ENCODE measurements at places on chromosomes 2 and 18.

- no peak for DNase-seq
- H3K4me3 ChIP-seq = no peak overlapping the region
- H3K27ac ChIP-seq = no peak overlapping the region
These were observed 295.6 kb upstream of the LRATD1 start for GRCh38 chr2:14336759-14337382.

DNA sequence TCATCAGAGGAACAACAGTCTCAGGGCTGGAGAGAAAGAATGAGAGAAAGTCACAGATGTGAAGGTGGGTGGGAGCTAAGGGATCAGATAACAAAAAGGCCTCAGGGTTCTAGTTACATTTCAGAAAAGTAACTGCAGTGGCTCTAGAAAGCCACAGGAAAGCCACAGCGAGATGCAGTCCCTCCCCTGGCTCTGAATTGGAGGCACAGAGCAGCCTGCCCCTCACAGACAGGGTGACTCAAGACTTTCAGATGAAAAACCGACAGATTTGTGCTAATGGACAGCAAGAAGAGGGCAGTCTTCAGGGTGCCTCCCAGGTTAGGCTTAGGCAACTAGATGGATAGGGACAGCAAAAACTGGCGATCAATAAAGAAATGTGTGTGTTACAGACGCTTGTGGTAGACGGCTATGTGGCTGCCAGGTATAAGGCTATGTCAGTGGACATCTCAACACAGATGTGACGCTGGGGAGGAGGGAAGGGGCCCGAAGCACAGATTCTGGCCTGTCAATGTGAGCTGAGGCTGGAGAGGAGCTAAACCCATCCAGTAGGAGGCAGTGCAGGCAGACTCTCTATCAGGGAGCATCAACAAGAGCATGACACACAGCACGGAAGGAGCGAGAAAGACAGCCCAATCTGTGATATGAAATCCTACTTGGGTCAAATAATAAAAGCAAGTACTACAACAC, 26.2 kb downstream of the UNC50 start:
- H3K27ac ChIP-seq = no peak overlapping the region
- H3K4me1 ChIP-seq = no peaks in the 10 kb centered on the region
- no peak for DNase-seq
- H3K36me3 ChIP-seq = peaks cover 81% of the 10 kb centered on the region
- no peaks in the 10 kb centered on the region for H3K27me3 ChIP-seq

GRCh38 chr2:219020604-219021365, 20.5 kb downstream of the CFAP65 start:
- no peak overlapping the region for H3K27ac ChIP-seq
- H3K27me3 ChIP-seq = no peaks in the 10 kb centered on the region
- no peaks in the 10 kb centered on the region for H3K36me3 ChIP-seq
- DNase-seq = no peak

- H3K4me1 ChIP-seq = no peaks in the 10 kb centered on the region
- no peak overlapping the region for H3K4me3 ChIP-seq
- DNase-seq = no peak
- H3K36me3 ChIP-seq = no peaks in the 10 kb centered on the region
- no peak overlapping the region for H3K27ac ChIP-seq
These were observed 154.9 kb upstream of the KYNU start for GRCh38 chr2:142722569-142722968.

DNA sequence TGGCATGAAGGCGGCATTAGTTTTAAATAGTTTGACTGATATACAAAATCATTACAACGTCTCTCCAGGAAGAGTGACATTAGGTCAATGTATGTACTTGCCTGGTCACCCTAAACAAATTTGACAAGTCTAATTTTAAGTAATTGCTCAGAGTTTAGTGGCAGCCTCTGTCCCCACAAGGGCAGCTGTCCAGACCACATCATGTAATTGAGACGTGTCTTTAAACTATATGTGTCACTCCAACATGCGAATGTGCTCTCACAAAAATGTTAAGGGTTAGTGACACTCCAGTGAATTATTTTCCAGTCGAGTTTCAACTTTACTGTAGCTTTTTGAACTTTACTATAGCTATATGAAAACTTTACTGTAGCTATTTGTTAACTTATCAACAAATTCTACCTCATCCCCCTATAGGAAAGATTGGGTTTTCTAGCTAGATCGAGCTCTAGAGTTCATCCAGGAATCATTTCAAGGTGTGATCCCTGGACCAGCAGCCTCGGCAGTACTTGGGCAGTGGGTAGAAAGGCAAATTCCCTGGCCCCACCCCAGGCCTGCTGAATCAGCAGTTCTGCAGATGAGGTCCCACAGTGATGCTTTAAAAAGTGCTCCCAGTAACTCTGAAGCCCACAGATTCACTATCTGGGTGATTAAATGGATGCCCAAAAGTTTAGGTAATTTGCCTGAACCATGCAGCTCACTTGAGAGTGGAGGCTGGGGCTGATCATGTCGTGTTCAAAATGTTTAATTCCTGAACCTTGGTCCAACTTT, 66.4 kb upstream of the POU3F3 start:
- H3K4me3 ChIP-seq = no peak overlapping the region
- H3K36me3 ChIP-seq = no peaks in the 10 kb centered on the region
- peaks cover 17% of the 10 kb centered on the region for H3K4me1 ChIP-seq

DNA sequence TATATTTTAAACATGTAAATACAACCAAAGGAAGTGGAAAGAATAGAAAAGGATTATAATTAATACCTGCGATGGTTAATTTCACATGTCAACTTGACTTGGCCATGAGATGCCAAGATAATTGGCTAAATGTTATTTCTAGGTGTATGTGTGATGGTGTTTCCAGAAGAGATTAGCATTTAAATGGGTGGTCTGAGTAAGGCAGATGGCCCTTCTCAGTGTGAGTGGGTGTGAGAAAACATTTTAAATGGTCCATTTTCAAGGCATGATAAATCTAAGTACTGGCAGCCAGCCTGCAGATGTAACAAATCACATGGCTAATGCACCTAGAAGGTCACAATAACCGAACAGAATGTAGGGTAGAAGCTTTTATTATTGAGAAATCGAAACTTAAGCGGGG, 99.6 kb upstream of the CDH7 start:
- H3K4me1 ChIP-seq = no peaks in the 10 kb centered on the region
- H3K36me3 ChIP-seq = no peaks in the 10 kb centered on the region
- no peak for DNase-seq
- H3K4me3 ChIP-seq = no peak overlapping the region
- H3K27ac ChIP-seq = no peak overlapping the region

DNA sequence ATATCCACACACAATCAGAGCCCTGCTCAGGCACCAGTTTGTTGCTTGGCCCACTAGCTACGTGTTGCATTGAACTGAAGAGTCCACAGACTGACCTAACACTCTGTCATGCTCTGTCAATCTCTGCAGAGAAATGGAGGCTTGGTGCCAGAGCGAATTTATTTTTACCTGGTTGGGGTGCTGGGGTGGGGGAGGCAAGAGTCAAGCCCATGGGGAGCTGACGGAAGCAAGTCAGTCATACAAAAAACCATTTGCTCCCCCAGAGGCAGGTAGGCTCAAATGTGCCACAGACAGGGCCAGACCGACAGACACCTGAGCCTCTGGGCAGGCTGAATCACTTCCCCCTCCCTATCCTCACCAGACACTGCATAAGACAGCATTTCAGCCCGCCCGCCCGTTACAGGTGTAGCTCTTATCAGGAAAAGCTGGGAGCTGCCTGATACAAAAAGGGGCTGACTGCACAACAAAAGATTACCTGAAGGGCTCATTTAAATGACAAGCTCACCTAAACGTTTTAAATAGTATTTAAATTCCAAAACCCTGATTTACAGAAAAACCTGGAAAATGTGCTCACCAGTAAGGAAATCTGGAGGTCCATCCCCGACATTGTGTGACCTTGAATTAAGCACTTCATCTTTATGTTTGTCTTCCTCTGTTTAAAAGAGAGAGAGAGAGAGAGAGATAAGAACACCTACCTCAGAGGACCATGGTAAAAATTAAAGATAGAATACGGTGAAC, 2.1 kb upstream of the PCBP1 start:
- peak overlapping the region; percentile 100 for H3K4me3 ChIP-seq
- H3K27me3 ChIP-seq = no peaks in the 10 kb centered on the region
- peaks cover 63% of the 10 kb centered on the region for H3K4me1 ChIP-seq
- peak overlapping the region; percentile 99 for H3K27ac ChIP-seq
- H3K36me3 ChIP-seq = peaks cover 18% of the 10 kb centered on the region

DNA sequence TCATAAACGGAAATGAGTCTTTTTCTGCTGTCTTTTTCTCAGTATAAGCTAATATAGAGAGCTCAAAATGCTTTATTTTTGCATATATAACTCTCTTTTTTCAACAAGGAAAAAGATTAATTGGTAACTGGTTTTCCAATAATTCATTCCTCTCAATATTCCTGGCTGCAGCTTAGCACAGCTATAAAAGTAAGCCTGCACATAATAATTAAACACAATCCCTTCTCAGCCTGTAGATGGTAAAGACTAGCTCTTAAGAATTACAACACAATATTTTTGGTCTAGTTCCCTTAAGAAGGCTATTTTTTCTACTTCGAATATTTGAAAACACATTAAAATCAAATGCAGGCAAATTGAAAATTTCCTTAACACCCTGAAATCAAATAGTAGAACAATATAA, 258.0 kb downstream of the DOK6 start:
- H3K4me3 ChIP-seq = no peak overlapping the region
- H3K27ac ChIP-seq = no peak overlapping the region
- DNase-seq = no peak
- H3K27me3 ChIP-seq = no peaks in the 10 kb centered on the region

DNA sequence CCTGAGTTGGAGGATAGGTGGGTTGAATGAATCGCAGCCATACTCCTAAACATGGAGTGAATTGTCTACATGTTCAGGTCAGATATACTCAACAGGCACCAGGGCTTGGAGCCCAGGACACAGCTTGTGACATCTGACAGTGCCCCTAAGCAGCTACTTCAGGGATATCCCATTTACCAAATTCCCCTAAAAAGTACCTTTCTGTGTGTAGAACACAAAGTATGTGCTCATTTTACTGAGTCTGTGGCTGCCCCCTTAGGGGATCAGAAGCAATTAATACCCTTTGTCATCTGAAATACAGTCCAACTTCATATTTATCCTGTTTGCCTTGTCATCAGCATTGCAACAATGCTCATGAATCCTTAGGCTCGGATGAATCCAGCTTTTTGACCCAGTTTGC, 20.8 kb downstream of the TNFRSF11A start:
- H3K27me3 ChIP-seq = no peaks in the 10 kb centered on the region
- H3K36me3 ChIP-seq = no peaks in the 10 kb centered on the region
- no peak overlapping the region for H3K4me3 ChIP-seq
- no peaks in the 10 kb centered on the region for H3K4me1 ChIP-seq
- no peak for DNase-seq

GRCh38 chr2:201182650-201183364, at the start of gene CASP10:
CASP10 (plus strand) TSS chr2:201183141; CDS start chr2:201185778, 2,637 bp downstream.
- H3K4me3 ChIP-seq = peak within 1 kb of the TSS; percentile 76
- H3K27ac ChIP-seq = no peak within 1 kb of the TSS
- peaks cover 12% of the 10 kb centered on the region for H3K36me3 ChIP-seq
- peaks cover 28% of the 10 kb centered on the region for H3K4me1 ChIP-seq

DNA sequence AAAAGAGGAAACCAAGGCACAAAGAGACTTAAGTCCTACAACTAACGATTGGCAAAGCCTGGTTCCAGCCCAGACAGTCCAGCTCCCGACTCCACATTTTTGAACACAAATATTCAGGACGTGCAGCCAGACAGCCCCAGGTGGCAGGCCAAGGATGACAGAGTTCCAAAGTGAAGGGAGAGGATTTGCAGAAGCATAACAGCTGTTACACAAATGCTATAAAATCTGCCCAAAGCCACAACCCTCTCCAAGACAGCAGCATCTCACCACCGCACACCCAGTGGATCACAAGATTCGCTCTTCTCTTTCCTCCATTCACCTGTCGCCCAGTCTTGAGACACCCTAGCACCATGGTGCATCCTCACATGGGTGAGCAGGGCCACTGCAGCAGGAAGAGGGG, 227.1 kb upstream of the ID2 start:
- peaks cover 13% of the 10 kb centered on the region for H3K4me1 ChIP-seq
- peaks cover 7% of the 10 kb centered on the region for H3K27me3 ChIP-seq
- no peak overlapping the region for H3K4me3 ChIP-seq

GRCh38 chr2:71551631-71551915, 98.2 kb downstream of the DYSF start:
- H3K36me3 ChIP-seq = peaks cover 65% of the 10 kb centered on the region
- H3K4me1 ChIP-seq = no peaks in the 10 kb centered on the region
- no peaks in the 10 kb centered on the region for H3K27me3 ChIP-seq
- no peak overlapping the region for H3K27ac ChIP-seq
- DNase-seq = no peak

- peak overlapping the region; percentile 97 for H3K4me3 ChIP-seq
- H3K27ac ChIP-seq = peak overlapping the region; percentile 99
- H3K4me1 ChIP-seq = peaks cover 90% of the 10 kb centered on the region
- no peak for DNase-seq
These were observed 2.3 kb downstream of the WIPF1 start for GRCh38 chr2:174595116-174595809.

- no peak overlapping the region for H3K27ac ChIP-seq
- no peaks in the 10 kb centered on the region for H3K4me1 ChIP-seq
- H3K27me3 ChIP-seq = no peaks in the 10 kb centered on the region
These were observed 28.7 kb downstream of the ERMN start for GRCh38 chr2:157296958-157297357.

- H3K4me3 ChIP-seq = no peak overlapping the region
- H3K4me1 ChIP-seq = peaks cover 22% of the 10 kb centered on the region
- no peaks in the 10 kb centered on the region for H3K27me3 ChIP-seq
- H3K27ac ChIP-seq = no peak overlapping the region
- no peak for DNase-seq
These were observed 119.3 kb upstream of the TWIST2 start for GRCh38 chr2:238728330-238729260.
